ENCODE measurements at places on chromosomes 3 and 15.

GRCh38 chr15:42149493-42150218 is 6.8 kb downstream of the PLA2G4F start:
- no peak for DNase-seq

- DNase-seq, result no peak
Observed at GRCh38 chr3:56787784-56788256, 13.9 kb downstream of the ARHGEF3 start.

- no peak for DNase-seq
Observed at GRCh38 chr3:134685929-134686802, 35.3 kb upstream of the KY start.

GRCh38 chr3:107236655-107237337 is 140.4 kb upstream of the CCDC54 start:
- DNase-seq, result no peak

DNA sequence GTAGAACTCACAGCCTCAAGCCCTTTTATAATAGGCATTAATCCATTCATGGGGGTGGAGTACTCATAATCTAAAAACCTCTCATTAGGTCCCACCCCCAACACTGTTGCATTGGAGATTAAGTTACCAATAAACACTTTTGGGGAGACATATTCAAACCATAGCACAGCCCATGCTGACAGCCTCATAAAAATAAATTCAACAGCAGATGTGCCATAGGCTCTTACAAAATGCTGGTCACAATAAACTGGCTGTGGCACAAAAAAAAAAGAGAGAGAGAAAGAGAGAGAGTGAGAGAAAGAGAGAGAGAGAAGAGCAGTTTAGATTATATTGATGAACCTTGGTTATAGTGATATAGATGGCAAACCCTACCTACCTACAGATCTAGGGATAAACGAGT is 1000.9 kb downstream of the TUSC7 start:
- DNase-seq, result no peak

- no peak for DNase-seq
Observed at GRCh38 chr15:64895285-64896065, 16.2 kb upstream of the ANKDD1A start.

DNA sequence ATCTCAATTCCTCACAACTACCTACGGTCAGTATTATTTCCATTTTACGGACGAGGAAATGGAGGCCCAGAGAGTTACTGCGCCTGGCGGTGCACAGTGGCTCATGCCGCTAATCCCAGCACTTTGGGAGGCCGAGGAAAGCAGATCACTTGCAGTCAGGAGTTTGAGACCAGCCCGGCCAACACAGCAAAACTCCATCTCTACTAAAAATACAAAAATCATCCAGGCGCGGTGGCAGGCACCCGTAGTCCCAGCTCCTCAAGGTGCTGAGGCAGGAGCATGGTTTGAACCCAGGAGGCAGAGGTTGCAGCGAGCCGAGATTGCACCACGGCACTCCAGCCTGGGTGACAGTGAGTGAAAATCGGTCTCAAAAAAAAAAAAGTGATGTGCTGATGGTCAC is 187.3 kb downstream of the XXYLT1 start:
- no peak for DNase-seq

GRCh38 chr3:61600195-61600594 is 38.8 kb downstream of the PTPRG start:
- no peak for DNase-seq

- no peak for DNase-seq
Observed at GRCh38 chr15:31776039-31776438, 254.3 kb upstream of the CHRNA7 start.

DNA sequence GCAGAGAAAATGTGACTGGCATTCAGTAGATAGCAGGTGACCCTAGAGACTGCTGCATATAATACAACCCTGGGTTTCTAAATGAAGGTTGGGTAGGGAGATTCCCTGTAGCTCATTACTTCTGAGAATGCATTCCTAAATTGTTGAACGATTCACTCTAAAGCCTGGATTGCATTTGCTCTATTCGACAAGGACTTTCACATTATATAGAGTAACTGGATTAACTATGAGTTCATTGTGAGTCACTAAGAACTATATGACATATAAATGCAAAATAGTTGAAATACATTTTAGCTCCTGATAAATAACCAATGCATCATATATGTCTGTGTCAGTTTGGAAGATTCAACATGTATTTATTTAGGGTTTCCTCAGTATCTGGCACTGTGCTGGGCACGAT is 294.7 kb upstream of the CCDC54 start:
- no peak for DNase-seq

DNA sequence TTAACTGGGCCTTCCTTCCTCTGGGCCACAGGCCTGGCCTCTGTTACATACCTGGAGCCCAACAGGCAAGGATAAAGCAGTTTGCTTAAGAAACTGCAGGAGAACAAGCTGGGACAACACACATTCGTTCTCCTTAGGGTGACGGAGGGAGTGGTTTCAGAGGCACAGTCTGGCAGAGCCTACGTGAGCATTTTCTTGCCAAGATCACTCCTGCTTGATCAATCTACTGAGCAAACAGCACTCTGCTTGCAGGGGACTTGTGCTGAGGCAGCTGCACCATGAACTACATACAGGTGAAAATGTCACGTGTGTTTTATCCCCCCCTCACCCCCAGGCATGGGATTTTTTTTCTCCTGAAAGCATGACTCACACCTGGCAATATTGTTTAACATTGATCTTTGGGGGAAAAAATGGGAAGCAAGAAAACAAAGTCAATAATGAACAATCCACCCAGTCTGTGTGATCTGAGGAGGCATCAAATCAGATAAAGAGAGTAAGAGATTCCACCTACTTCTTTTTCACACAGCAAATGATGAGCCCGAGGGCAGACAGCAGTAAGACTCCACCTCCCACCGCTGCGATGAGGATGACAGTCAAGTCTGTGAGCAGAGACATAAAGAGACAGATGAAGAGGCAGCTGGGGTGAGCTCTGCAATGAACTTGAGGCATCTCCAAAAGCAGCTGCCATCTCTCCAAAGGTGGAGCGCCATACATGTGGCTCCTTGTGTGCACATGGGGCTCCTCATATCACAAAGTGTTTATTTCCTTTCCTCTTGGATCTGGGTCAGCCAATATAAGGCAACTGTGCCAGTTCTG is 57.4 kb downstream of the CDCP1 start:
- no peak for DNase-seq

- DNase-seq, result no peak
Observed at GRCh38 chr3:164222197-164222596, 856.1 kb downstream of the SI start.

DNA sequence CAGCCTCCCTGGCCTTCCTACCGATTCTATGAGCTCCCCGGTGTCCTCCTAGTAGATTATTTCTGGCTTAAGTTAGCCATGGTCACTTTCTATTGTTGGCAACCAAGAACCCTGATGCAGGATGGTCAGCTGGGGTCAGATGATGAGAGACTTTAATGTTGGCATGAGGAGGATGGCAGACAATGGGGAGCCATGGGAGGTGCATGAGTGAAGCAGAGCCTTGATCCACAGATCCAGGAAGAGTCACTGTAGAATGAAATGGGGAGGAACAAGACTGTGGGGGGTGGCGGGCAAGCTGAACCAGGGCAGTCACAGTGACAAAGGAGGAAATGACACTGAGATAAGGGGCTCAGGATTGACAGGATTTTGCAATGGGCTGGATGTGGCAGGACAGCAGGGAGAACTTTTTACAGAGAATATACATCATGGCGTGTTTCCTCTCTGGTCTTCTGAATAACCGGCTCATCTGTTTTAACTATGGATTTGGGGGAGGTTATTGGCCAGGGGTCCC is 60.9 kb downstream of the RPLP1 start:
- DNase-seq, result no peak

DNA sequence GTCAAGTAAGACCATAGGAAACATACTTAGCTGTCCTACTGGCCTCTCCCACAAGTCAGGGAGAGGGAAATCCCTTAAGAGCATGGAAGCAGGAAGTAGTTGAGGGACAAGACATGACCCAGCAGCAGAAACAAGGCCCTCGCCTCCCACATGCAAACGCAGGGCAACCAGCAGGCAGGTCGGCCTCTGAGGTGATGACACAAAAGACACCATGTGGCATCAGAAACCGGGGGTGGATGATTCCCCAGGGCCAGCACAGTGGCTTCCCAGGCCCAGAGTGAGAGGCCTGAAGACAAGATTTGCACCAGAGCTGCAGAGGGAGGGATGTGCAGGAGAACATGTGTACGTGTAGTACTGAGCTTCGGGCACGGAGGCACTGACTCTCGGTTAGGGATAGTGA is 26.3 kb downstream of the PXYLP1 start:
- no peak for DNase-seq

DNA sequence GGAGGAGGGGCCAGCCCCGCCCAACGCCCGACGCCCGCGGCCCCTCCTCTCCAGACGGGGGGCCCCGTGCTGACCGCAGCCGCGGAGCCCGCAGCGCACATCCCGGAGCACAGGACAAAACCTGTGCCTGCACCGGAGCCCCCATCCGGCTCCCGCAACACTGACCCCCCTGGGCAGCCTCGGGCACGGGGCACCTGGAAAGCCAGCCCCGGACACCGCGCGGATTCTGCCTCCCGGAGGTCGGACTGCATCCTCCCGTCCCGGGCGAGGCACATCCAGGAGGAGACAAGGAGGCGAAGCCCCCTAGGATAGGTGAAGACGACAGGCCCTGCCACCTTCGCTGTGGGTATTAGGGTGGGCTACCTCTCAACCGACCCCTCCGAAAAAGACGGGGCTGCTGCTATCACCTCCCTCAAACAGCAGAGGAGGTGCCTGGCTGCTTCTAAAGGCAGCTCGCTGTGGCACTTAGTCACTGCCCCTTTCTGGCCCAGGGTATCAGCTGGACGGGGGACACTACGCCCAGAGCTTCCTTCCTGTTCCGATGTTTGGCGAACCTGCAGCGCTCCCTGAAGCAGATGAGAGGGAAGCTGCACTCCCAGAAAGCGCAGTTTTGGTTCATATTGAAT is 10.6 kb downstream of the XXYLT1 start:
- DNase-seq, result no peak

- no peak for DNase-seq
Observed at GRCh38 chr3:120767106-120767505, 24.6 kb downstream of the GTF2E1 start.

DNA sequence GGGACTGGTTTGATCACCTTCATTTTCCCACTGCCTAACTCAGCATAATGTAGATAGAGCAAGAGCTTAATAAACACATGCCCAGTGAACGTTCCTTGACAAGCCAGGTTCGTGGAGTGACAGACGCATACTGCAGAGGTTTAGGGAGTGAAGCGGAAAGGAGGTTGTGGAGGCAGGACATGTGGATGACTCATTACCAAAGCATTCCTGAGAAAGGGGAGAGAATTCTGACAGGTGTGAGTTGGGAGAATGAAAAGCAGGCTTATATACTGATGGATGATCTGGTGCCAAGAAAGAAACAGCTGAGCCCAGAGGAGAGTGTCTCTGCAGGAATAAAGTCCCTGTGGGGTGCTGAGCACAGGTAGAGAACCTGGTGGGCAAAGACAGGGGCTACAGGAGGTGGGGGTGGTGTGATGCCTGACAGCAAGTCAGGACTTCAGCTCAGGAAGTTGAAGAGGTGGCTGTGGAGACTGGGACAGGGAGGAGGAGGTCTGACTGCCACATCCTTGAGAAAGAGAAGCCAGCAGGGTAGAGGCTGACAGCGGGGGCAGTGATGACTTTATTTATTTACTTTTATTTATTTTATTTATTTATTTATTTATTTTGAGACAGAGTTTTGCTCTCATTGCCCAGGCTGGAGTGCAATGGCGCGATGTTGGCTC is 2.4 kb upstream of the RPL29 start:
- no peak for DNase-seq

DNA sequence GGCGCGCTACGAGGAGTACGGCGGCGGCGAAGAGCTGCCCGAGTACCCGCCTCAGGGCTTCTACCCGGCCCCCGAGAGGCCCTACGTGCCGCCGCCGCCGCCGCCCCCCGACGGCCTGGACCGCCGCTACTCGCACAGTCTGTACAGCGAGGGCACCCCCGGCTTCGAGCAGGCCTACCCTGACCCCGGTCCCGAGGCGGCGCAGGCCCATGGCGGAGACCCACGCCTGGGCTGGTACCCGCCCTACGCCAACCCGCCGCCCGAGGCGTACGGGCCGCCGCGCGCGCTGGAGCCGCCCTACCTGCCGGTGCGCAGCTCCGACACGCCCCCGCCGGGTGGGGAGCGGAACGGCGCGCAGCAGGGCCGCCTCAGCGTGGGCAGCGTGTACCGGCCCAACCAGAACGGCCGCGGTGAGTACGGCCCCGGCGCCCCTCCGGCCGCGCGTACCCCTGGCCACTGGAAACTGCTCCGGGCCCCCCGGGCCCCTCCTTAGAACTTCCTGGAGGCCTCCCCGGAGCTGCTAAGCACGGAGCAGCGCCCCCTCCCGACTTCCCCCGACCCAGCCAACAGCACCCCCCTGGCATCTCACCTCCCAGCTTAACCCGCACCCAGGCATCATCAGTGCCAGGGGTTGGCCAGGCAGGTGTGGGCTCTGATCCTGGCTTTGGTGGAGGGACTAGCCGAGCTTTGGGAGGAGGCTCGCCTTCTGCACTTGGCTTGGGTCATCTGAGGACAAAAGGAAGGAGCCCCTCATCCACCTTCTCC is 1.4 kb downstream of the LOXL1 start:
- DNase-seq, result no peak

GRCh38 chr15:49023354-49023753 is 22.9 kb downstream of the SECISBP2L start:
- DNase-seq, result no peak

- no peak for DNase-seq
Observed at GRCh38 chr3:17901893-17902292, 159.5 kb upstream of the TBC1D5 start.

DNA sequence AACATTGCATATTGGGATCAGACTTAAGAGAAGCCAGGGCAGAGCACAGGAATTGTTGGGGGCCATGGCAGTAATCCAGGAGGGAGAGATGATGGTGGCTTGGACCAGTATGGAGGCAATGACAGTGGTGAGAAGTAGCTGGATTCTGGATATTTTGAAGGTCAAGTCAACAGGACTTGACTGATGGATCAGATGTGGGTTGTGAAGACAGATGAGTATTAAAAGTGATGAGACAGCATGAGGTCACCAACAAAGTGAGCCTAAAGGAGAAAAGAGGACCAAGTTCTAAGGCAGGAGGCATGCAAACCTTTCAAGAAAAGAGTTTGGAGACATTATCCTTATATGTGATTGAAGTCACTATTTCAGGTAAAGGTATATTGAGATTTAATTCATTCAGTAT is 56.6 kb upstream of the TIPARP start:
- no peak for DNase-seq
